Stimulated activated CD8-positive, alpha-beta memory T cell treated with anti-CD3 and anti-CD28 coated beads, Interleukin-4, amount 100 ng/mL, for 4 hours (primary cell): ENCODE measurements at places on chromosomes 1 and 21.

DNA sequence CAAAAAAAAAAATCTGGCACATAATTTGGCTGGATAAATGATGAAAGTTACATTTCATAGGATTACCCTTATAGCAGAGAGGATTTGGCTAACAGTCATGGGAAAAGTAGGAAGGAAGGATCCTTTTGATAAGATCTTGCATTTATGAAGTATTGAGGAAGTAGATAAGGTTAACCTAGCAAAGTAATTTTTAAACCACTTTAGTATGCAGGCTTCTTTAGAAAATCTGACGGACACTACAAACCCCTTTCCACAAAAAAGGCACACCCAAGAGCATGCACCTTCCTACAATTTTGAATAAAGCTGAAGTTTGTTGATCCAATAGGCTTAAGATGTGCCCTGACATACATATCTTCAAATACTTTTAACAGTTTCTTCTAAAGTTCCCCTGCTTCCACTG lies 275.2 kb downstream of the GRIK1 start:
- DNase-seq = no peak

DNA sequence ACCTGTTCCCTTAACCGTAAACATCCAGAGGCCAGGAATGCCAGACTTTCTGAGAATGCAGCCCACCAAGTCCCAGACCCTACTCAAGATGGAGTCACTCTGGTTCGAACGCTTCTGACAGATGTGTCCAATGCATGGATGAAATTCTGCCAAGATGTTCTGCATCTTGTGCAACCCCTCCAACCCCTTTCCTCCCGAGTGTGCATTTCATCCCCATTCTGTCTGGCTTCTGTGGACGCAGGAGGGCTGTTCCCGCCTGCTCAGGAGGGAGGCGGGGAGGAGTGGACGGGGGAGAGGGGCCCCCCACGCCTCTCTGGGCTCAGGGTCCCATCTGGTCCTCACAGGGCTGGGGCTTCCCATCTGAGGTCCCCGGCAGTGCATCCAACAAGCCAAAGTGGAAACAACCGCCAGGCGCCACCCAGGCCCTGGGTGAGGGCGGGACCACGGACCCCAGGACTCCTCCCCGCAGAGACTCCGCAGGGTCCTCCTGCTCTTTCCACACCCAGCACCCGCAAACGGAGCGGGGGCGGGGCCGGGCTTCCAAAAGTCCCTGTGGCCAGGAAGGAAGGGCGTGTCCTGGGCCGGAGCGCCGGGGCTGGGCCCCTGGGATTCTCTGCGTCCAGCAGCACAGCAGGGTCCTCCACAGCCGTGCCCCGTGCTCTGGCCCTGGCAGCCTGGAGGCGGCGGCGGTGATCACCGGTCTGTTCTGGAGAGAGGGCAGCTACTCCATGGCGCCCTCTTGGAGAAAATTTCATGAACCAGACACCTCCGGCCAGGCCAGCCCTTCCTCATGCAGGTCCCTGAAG lies 27.8 kb upstream of the SUMO3 start:
- DNase-seq = no peak

- no peak for DNase-seq
Measured at GRCh38 chr1:181391301-181391900, 91.9 kb upstream of the CACNA1E start.

GRCh38 chr21:45536301-45537081 lies 5.7 kb downstream of the SLC19A1 start:
- no peak for DNase-seq

- DNase-seq = no peak
Measured at GRCh38 chr1:100735244-100735643, 15.7 kb downstream of the VCAM1 start.

GRCh38 chr1:41236781-41237180 lies 5.3 kb downstream of the SCMH1 start:
- DNase-seq = no peak

DNA sequence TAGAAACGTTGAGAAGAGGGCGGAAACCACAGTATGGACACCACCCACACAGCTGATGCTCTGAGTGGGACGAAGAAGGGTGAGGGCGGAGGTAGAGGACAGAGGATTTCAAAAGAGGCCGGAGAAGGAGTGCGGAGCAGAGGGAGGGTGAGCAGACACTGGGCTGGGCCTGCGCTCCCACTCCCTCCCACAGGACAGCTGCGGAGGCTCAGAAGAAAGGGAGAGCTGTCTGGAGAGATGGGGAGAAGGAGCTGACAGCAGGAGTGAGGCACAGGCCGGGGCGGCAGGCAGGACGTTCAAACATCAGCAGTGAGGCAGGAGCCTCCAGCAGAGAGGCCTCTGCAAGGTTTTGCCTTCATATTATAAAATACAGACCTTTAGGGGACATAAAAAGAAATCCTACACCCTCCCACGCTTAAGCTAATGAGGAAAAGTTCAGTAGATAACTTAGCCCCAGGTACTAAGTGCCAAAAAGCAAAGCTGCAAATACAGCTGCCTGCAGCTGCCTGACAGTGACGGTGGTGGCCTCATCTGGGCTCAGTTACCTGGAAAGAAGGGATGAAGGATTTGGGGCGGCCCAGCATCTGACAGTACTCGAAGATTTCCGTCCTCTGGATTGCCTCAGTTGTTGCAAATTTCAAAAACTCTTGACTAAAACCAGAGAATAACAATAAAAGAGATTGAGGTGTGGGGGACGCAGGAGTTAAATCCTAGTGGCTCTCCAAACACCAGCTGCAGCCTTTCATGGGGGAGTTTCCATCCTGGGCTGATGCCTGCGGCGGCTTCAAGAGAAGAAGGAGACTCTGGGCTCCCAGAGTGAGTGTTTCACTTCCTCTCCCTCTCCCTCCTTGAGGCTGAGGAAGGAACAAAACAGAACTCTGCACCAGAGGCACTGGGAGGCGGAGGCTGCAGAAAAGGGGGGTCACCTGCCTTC lies 25.6 kb downstream of the SEC16B start:
- DNase-seq = no peak

GRCh38 chr1:24018611-24019580 lies 38.8 kb upstream of the SRSF10 start:
- DNase-seq = no peak

- no peak for DNase-seq
Measured at GRCh38 chr1:1285611-1286311, 5.5 kb downstream of the SCNN1D start.

DNA sequence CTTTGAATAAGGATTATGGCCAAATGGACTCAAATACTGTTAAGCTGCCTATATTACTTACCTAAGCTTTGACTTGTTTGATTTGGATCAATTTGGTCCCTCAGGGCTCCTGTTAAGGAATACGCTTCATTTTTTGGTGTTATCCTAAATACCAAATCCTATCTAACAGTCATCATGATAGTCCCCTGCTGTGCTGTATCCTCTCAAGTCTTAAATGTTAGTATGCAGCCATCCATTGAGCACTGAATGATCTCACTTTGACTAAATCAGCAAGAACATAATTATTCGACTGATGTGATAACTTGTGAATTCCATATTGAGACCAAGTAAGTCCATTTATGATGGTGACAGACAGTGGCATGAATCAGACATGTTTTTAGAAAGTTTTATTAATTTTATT lies 53.1 kb upstream of the ATF3 start:
- no peak for DNase-seq

DNA sequence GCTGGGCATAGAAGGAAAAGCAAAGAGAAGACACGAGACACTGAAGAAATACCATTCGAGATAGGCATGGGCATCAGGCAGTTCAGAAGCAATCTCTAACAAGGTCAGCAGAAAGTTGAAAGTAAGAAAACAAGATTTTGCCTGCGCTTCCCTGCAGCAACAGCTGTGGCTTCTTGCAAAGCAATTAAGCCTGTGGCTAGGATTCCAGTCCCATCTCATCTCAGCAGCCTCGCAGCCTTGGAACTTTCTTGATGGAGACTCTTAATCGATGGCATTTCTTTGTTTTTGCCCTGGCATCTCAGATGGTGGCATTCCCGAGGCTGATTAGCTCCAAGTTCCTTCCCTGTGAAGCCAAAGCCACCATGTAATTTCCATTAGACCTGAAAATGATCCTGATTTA lies 64.6 kb upstream of the SPAG17 start:
- DNase-seq = no peak

- no peak for DNase-seq
Measured at GRCh38 chr1:110515891-110516290, 3.1 kb downstream of the KCNA10 start.

DNA sequence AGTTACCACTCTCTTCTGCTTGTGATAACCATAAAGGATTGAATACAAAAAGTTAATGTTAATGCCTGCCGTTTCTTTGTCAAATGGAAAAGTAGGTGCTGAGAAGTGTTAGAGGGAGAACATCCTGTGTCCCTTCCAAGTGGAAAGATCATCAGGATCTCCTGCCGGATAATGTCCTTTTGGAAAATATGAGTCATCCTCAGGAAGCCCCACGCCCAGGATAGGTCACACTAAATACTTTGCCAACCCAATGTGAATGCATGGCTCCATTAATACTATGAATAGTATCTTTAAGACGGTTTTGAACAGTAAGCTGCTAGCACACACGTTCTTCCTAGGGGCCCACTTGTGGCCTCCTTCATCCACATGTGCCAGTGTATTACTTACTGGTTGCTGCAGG lies 279.5 kb downstream of the ZNF326 start:
- DNase-seq = no peak

GRCh38 chr21:28867401-28867800 lies 125.3 kb downstream of the LTN1 start:
- no peak for DNase-seq

GRCh38 chr1:224408294-224408590 lies 26.4 kb downstream of the WDR26 start:
- DNase-seq = no peak

- DNase-seq = no peak
Measured at GRCh38 chr21:46393941-46394594, 64.6 kb upstream of the DIP2A start.

DNA sequence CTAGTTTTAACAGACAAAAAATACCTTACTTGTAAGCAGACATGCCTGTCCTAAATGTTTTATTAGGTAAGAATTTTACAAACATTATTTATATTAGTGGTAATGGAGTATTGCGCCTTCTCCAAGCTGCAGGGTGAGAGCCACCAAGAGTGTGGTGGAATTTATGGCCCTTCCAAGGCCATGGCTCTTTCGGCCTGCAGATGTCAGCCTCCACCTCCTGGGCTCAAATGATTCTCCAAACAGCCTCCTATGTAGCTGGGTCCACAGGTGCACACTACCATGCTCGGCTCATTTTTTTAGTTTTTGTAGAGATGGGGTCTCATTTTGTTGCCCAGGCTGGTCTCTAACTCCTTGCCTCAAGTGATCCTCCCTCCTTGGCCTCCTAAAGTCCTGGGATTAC lies 56.3 kb downstream of the ITGB3BP start:
- no peak for DNase-seq

DNA sequence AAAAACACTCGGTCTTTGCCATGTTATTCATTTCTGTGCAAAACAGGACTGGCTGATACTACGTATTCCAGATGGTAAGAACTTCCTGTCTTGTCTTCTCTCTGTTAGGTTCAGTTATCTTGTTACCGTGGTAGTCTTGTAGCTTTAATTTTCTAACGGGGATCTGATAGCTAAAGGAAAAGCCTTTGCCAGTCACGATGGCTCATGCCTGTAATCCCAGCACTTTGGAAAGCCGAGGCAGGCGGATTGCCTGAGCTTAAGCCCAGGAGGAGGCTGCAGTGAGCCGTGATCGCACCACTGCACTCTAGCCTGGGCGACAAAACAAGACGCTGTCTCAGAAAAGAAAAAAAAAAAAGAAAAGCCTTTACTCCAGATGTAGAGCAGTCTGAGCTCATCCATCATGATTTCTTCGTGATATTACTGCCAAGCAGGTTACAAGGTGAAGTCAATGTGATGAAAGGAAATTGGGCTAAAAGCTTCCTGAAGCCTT lies 11.1 kb upstream of the MSTO1 start:
- no peak for DNase-seq

GRCh38 chr1:17472814-17473213 lies 33.3 kb upstream of the RCC2 start:
- no peak for DNase-seq

DNA sequence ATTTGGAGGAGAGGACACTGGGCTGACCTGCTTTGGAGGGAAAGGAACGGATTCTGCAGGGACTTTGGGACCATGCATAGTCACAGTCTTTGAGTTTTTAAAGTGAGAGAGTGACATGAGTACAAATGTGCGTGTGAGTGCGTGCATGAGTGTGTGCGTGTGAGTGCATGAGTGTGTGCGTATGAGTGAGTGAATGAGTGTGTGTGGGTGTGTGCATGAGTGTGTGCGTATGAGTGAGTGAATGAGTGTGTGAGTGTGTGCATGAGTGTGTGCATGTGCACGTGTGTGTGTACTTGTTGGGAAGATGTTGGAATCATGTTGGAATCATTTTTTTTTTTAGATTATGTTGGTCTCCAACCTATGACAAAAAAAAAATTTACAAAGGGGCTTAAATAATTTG lies 70.5 kb downstream of the PAX7 start:
- no peak for DNase-seq

- no peak for DNase-seq
Measured at GRCh38 chr1:226033991-226034390, 28.5 kb upstream of the H3-3A start.

DNA sequence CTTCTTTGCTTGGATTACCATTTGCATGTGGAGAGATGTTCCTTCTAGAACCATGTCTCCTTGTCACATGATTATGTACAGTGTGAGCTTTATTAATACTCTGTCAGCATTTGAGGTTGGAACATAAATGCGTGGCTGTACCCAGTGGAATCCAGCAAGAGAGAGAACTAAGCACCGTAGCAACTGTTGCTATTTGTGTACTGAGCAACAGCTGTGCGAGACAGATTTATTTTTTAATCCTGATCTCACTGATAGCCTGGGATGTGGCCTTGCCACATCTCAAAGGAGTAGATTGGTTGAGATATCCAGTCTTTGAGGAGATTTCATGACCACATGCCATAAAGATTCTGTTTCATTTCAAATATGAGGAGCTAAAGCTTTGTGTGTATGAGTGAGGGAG lies 43.4 kb downstream of the KIF1B start:
- DNase-seq = no peak

DNA sequence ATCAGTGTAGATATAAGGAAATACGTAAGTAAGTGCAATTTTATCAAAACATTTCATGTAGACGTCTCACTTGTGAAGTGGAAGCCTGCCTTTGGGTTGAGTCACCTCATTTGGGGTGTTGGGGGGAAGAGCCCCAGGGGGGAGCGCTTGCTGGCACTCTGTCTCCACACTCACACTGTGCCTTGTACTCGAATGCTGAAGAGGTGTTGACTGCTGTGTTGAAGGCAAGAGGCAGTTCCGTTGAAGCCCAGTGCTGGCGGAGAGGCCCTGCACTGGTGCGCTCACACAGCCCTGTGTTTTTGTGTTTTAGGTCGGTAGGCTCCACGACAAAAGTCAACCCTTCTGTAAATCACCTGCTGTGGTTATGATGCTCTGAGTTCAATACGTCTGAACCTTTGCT lies 131.9 kb upstream of the COL6A1 start:
- DNase-seq = no peak
